Thoracic aorta (tissue), 2 donors: ENCODE measurements at places on chromosomes 5 and 9. TPM values are rescaled to one million over a fixed set of nuclear protein-coding genes. Genes with fewer than 3 reads are reported as not detected.

DNA sequence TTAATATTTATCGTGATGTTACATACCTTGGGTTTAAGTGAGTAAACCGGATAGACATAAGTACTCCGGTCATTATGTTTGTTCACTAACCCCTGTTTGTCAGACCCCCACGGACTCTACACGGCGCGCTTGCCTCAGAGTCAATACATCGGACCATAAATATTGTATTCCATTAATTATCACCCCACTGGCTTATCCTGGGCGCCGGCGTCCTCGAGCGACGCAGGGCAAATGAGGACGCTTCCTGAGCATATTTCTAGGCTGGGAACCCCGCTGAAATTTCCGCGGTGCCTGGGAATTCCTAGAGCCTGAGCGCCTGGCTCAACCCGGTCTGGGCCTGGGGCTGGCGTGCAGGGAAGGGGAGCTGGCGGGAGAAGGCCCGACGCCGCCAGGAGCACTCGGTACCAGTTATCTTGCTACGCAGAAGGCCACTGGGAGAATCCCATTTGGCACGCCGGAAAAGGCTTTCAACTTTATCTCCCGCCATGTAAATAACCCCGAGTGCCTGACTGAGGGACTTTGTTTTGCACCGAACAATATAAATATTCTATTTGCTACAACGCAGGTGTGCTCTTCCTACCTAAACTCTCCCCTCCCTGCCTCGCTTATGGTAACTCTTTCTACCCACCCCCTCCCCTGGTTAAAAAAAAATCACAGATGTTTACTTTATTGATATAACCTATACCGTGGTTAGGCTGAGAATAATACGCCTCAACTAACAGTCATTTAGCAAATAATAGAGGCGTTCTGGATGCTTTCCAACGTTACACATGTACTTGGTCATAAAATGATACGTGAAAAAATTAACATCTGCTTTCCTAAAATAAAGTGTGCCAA, 19.4 kb downstream of the NR2F1 start:
- no peak for DNase-seq

DNA sequence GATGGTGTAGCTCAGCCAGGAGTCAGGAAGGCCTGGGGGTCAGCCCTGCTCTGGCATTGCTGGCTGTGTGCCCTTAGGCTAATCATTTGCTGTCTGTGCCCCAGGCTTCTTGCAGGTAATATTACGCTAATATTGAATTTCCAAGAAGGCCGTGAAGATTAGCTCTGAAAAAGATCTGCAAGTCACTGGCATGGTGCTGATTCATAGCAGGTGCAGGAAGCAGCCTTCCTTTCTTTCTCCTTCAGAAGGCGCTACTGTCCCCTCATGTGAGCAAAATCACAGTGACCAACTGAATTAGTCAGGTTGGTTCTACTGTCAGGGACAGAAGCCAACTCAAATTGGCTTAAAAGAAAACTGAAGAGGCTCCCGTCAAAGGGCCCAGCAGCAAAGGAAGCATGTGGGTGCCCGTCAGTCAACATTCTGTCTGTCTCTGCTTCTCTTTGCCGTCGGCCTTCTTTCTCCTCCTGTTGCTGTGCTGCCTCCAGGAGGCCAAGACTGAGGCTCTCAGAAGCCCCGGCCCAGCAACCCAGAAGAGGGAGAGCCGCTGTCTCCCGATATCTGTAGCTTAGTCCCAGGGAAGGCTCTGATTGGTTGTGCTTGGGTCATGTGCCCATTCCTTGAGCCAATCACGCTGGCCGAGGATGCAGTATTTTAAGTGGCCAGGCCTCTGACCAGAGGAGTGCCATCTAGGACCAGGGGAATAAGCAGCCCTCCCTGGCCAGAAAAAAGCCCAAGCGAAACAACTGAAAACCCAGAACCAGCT, 67.8 kb upstream of the NEURL1B start:
- DNase-seq = no peak

Gene PCDHB10
- 9.1 TPM for total RNA-seq

DNA sequence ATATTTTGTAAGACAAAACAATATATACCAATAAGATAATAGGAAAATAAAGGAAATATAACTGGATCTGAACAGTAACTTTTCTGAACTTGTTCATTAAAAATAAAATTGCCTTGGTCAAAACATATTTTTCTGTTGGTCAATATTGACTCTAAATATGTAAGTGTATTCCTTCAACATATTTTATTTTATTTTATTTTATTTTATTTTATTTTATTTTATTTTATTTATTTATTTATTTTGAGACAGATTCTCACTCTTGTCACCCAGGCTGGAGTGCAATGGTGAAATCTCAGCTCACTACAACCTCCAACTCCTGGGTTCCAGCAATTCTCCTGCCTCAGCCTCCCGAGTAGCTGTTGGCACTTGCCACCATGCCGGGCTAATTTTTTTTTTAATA, 571.0 kb downstream of the NR2F1-AS1 start:
- no peak for DNase-seq
